ENCODE measurements at places on chromosomes 7 and 10.

DNA sequence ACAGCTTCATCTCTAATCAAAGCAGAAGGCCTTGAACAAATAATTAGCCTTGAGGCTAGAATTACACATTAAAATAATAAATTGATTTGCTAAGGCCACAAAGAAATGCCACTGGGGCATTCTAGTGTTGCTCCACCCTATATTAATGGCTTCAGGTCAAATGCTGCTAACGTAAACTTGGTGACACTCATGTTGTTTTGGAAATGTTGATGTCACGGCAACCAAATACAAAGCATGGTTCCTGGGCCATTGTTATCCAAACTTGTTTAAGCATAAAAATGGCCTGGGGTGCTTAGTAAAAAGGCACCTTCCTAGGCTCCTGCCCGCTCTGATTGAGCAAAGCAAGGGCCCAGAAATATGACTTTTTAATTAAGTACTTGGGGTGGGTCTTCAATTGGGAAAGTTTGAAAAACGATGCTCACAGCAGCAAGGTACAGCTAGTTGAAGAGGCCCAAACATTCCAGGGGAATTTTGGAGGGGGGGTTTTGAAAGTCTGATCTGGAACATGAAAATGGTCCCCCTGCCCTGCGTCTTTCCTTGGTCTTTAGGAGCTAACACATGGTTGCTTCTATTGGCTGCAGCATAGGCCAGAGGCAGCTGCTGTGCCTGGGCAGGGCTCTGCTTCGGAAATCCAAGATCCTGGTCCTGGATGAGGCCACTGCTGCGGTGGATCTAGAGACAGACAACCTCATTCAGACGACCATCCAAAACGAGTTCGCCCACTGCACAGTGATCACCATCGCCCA, 67.8 kb downstream of the ABCC2 start:
- no peak for DNase-seq

- DNase-seq: no peak
Observed at GRCh38 chr7:131733604-131734003, 177.2 kb upstream of the PODXL start.

- no peak for DNase-seq
Observed at GRCh38 chr10:66999762-67000545, 74.1 kb downstream of the LRRTM3 start.

- no peak for DNase-seq
Observed at GRCh38 chr7:117588352-117588794, 108.5 kb downstream of the CFTR start.

DNA sequence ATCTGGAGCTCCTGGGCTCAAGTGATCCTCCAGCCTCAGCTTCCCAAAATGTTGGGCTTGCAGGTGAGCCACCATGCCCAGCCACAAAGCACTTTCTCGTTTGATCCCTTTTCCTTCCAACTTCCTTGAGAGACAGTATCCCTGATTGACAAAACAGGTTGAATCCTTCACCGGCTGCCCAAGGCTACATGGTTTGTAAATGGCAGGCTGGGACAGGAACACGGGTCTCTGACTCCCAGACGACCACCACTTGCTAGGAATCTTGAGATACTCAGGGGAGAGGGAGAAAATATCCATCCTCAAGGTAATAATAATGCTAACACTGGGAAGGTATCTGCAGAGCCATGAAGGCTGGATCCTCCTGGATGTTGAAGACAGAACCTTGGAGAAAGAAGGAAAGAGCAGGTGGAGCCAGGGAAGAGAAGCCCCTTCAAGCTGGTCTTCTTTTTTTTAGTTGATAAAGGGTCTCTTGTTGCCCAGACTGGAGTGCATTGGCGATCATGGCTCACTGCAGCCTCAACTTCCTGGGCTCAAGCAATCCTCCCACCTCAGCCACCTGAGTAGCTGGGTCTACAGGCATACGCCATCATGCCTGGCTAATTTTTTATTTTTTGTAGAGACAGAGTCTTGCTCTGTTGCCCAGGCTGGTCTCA, 19.8 kb downstream of the MMRN2 start:
- no peak for DNase-seq

DNA sequence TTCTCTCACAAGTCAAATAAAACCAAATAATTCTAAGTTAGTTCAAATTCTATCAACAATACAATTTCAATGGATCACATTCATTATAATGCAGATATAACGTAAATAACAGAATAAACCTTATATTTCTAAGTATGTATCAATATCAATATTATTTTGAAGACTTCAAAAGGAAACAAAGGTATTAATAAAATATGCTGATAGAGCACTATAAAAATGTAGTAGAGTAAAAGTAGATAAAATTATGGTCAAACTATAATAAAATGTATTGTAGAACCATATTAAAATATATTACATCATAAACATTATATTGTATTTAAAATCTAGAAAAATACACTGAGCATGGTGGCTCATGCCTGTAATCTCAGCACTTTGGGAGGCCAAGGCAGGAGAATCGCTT, 23.5 kb upstream of the NRCAM start:
- no peak for DNase-seq

DNA sequence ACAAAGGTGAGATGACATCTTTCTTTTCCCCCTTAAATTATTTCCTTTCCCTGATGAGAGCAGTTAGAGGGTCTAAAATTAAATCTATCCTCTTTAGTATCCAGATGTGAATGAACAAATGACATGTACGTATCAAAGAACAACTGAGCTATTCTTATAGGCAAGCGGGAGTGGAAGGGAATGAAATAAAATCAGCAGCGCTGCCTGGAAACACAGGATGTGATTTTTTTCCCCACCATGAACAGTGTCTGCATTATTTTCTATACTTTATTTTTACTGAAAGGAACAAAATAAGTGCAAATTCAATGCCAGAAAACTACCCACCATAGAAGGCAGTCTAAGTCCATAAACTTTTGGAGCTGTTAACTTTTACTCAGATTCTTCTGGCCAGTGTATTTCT, 40.6 kb downstream of the SLC26A4 start:
- DNase-seq: no peak
